ENCODE measurements at places on chromosomes 2 and 18.

DNA sequence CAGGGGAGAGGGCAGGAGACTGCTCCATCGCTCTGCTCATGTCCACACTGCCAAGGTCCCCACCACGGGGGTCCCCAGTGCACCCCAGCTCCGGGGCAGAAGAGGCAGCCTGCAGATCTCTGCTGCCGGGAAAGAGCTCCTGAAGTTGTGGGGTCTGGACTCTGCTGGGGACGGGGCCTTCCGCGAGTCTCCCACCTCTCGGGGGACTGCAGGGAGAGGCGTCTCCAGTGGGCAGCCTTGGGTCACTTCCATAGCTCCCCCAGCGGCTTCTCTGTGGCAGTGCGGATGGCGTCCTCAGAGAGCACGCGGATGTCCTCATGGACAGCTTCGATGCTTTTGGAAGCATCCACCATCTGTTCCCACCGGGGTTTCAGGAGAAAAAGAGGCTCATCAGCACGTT, 10.7 kb downstream of the DTYMK start:
- DNase-seq, result no peak

DNA sequence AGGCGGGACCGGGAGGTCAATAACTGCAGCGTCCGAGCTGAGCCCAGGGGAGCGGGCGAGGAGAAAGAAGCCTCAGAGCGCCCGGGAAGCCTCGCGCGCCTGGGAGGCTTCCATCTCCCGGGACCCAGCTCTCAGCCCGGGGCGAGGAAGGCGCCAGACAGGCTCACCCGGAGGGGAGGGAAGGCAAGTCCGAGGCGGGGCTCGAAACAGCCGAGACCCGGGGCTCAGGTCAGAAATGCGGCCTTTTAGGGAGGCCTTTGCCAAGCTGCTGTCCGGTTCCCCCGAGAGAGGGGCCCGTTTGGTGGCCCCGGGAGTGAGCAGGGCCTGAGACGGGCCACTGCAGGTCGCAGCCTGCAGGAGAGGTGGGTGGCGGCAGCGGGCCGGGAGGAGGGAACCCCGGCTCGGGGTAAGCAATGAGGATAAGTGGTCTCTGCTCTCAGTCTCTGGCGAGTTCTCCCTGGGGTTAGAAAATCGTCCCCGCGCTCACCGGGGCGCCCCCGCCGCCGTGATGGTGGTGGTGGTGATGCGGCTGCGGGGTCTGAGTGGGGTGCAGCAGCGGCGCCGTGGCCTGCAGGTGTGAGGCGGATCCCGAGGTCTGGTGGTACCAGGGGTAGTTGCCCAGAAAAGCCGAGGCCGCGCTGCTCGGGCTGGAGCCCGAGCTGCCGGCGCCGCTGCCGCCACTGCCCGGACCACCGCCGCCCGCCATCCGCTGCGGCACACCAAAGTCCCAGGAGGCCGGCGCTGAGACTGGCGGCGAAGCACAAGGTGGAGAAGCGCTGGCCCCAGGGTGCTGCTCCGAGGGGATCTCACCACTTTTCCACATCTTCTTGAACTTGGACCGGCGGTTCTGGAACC, 2.4 kb downstream of the DLX2 start:
- no peak for DNase-seq

DNA sequence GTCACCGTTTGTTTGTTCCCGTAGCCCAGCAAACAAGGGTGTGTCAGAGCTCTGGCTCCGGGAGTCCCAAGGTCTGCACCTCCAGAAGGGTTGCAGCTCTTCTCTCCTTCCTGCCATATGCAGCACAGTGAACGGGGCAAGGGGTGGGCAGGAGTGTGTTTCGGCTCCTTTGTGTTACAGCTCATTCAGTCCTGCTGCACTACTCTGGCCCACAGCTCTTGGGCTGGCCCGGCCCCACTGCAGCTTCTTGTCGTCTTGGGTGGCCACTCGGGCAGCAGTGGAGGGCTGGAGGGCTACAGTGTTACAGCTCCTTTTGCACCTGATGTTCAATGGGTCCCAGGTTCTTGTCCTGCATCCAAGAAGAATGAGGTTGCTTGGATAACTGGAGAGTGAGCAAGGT, 408.3 kb downstream of the DCC start:
- DNase-seq, result no peak

DNA sequence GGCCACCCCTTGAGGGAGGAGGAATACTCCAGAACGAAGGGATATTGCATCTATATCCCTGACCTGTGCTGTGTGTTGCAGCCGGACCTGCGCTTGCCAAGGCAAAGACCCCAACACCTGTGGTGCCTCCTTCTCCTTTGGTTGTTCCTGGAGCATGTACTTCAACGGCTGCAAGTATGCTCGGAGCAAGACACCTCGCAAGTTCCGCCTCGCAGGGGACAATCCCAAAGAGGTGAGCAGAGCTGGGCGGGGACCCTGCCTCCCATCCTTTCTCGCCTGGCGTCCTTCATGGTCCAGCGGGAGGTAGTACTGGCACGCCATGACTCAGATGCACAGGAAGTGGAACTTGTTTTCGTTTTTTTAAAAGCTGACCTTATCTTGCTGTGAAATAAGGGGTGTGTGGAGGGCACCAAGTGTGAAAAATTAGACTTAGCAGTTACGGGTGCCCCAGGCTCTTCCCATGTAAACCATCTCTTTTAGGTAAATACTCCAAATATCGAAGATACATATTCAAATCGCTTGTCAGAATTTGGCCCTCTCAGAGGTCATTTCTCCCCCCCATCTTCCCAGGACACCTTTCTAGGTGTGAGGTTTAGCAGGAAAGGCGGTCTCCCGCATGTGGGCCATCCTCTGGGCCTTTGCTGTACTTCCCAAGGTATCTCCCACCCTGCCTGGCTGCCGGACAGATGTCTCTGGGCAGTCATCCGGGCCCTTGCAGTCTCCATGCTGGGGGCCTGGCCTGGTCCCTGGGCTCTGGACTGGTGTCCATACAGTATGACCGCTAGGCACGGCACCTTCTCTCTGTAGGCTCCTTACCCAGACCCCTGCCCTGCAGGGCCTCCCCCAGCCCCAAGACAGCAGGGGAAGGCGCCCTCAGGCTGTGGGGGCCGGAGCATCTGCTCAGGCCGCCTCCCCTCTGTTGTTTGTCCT, 57.6 kb downstream of the BOLA3 start:
- DNase-seq, result no peak

- DNase-seq, result no peak
Observed at GRCh38 chr2:149473068-149473467, 114.5 kb downstream of the MMADHC start.

GRCh38 chr2:138058427-138058826, 94.2 kb downstream of the HNMT start:
- DNase-seq, result no peak

- no peak for DNase-seq
Observed at GRCh38 chr2:18046017-18046416, 167.6 kb downstream of the KCNS3 start.

- DNase-seq, result no peak
Observed at GRCh38 chr18:43484710-43485109, 207.4 kb upstream of the SYT4 start.

DNA sequence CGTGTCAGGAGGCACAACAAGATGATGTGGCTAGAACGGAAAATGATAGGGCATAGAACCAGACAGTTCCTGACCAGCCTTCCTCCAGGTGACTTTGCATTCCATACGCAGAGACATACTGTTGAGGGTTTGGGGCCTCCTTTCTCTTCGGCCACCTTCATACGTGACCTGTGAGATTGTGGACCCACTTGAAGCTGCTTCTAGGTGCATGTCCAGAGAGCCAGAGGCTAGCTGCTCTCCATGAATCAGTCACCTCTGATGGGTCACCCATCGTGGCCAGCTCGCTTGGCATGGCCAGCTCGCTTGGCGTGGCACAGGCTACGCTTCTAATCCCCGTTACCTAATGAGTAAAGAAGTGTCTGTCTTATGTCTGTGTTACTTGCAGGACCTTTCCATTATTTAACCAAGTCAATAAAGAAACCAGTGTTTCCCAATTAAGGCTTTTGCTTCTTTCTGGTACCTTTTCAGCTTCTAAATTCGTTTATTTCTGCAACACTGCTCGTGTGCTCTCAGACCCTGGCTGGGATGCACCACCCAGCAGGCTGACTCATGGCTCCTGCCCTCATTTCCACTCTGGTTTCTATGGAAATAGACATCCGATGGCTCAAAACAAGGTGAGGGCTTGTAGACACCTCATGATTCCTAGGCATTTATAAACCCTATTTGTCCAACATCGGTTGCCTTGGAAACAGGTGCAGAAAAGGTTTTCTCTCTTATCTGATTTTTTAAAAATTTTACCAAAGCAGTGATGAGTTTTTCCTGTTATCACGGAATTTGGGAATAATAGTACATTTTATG, 86.7 kb upstream of the B3GNT7 start:
- DNase-seq, result no peak

DNA sequence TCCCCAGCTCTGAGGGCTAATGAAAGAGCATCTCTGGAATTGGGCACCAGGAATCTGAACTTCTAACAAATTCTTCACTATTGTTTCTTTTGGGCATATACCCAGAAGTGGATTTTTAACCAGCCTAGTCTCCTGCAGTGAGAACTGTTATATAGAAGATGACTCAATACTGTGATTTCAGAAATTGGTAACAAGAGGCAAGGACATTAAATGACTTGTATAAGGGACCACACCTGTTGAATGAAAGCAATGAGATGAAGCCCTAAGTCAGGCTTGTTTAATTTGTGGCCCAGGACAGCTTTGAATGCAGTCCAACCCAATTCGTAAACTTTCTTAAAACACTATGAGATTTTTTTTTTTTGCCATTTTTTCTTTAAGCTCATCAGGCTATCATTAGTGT, 57.9 kb downstream of the EPC2 start:
- DNase-seq, result no peak

- DNase-seq, result no peak
Observed at GRCh38 chr2:149625671-149626070, 38.1 kb upstream of the MMADHC start.

DNA sequence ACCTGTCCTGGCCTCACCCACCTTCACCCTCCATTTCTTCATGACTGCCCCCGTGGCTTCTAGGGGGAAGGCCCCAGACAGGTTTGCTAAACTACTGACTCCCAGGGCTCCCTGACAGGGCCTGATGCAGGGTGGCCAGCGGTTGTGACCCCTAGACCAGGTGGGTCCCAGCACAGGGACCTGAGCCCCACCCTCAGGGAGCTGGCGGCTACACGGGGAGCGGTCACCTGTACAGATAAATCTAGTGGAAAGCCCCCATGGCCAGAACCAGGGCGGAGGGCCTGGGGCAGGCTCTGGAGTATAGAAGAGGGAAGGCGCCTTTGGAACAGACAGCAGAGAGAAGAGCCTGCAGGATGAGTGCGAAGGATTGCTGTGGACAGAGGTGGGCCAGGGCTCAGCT, 42.5 kb upstream of the PLB1 start:
- no peak for DNase-seq

GRCh38 chr2:25229279-25230197, 61.2 kb upstream of the POMC start:
- DNase-seq, result no peak

DNA sequence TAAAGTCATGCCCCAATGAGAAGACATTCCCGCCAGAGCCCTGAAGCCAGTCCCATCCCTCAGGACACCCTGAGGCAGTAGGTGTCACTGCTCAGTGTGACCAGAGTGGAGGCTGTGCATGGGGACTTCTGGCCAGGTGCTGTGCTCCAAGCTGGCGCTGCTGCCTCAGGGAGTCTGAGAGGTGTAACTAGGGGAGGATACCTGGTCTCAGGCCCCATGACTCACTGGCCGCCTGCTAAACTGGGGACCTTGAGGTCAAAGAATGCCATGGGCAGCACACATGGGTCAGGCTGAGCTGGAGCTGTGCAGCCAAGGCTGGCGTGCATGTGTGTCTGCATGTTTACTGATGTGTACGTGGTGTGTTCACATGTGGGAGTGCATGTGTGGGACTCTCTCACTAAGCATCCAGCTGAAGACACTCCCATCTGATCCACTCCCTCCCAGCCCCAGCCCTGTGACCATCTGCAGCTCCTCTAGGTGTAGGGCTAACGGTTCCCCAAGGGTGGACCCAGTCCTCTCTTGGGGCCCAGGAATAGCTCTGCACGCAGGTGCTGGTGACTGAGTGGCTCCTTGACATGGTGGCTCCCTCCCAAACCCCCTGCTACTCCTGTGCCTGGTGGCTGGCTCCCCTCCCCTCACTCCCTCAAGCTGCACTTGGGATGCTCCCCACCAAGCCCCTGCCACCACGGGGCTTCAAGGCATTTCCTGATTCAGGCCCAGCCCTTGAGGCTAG, 16.5 kb downstream of the HS6ST1 start:
- no peak for DNase-seq

DNA sequence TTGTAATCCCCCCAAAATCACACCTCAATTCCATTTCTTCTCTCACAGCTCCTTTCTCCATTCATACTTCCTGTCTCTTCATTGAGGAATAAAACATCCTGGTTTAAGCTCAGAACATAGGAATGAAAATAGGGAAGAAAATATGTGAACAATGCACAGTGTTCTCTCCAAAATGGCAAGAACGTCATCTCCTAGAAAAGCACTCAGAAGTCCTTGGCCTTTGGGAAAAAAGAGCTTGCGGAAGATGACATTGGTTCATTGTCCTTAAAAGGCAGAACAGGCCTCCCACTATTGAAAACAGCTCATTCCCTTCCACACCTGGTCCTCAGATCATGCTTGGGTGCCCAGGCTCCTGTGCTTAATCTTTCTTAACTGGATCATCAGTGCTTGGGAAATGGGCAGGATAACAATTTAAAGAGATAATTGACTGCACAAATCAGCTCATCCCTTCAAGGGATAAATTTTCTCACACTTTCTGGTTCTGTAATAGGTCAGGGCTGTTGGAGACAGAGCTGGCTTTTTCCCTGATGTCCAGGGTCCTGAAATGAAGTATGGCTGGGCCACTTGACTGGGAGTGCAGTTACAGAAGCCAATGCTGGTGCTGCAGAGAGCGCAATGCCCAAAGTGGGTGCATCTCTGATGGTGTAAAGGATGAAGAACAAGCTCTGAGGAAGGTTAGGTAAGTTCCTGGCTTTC, 69.2 kb downstream of the MARCHF4 start:
- no peak for DNase-seq

- no peak for DNase-seq
Observed at GRCh38 chr2:238380785-238381184, 45.9 kb upstream of the ASB1 start.

DNA sequence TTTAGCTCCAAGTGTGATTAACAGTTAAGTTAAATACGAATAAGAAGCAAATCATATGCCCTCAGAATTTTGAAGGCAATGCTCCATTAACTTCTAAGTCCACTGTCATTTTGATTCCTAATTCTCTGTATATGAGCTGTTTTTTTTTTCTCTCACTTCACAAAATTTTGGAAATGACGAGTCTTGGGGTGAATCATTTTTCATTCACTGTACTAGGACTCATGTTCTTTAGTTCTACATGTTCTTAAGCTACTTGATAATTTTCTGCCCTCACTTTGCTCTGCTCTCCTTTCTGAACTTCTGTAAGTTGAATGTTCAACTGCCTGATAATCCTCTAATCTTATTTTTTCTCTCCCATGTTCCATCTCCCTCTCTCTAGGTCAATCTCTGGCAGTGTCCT, 141.0 kb downstream of the THADA start:
- no peak for DNase-seq

- DNase-seq, result no peak
Observed at GRCh38 chr2:26185954-26186770, 13.3 kb downstream of the GAREM2 start.
